SHP77 treated with DMSO at 0.1 percent for 48 hours (cell line): ENCODE measurements at places on chromosomes 11 and 22.
A peak's percentile ranks its signal among the peaks of the same experiment; 100 is the strongest.

GRCh38 chr22:36577019-36577418 lies 48.1 kb upstream of the EIF3D start:
- DNase-seq, result no peak

DNA sequence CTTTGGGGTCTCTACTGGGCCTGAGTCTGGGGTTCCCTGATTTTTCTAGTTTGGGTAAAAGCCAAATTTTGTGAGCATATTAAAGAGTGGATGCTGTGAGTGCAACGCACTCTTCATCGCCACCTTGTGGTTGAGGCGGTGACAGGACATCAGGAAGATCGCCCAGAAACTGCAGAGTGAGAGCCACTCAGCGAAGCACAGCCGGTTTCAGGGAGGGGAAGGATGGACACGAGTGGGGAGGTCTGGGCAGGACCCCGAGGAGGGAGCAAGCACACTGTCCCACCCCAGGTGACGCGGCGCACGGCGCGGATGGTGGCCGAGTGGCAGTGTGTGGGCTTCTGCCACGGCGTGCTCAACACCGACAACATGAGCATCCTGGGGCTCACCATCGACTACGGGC lies 9.1 kb downstream of the SELENOO start:
- no peak for DNase-seq

DNA sequence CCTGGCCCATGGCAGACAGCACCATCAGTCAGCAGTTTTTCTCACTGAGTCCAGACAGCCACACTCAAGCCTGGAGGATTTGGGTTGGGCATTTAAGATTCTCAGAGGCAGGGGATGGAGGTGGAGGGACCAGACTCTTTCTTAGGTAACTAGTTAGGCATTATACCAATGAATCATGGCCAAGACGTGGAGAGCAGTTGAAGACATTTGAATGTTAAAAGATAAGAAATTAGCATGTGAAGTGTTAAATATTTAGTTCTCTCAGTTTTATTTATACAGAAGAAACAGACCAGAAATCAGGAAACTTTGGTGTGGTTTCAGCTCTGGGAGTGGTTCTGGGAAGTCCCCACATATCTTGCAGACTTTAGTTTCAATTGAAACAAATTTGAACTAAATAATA lies 9.9 kb downstream of the GTF2H1 start:
- DNase-seq, result no peak

GRCh38 chr11:117225553-117226170 lies 6.2 kb downstream of the PCSK7 start:
- no peak for DNase-seq

DNA sequence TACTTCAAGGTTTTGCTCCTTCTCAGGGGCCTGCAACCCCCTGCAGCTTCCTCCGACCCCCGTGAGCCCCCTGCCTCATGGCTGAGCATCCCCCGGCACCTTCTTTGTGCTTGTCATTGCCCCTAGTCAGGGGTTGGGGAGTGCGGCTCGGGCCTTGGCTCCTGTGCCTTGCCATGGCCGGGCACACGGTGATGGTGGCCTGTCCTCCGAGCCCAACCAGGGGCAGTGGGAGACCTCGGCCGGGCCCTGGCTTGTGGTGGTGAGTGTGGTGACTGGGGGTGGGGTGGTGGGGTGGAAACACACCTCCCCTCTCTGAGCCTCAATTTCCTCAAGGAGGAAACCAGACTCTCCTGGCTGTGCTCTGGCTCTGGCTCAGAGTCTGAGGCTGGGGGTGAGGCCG lies 1.5 kb upstream of the MRGPRG start:
- DNase-seq, result no peak

DNA sequence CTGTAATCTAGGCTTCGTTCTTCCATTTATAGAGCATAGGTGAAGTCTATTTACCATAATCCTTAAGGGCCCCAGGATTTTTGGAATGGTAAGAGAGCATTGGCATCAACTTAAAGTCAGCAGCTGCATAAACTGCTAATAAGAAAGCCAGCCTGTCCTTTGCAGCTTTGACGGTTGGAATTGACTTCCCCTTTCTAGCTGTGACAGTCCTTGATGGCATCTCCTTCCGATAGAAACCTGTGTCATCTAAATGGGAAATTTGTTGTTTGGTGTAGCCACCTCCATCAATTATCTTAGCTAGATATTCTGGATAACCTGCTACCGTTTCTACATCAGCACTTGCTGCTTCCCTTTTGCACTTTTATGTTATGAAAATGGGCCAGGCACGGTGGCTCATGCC lies 58.0 kb upstream of the GLYATL1B start:
- DNase-seq, result no peak

- no peak for DNase-seq
Observed at GRCh38 chr11:61690706-61691379, 10.7 kb downstream of the DAGLA start.

GRCh38 chr11:67372321-67372992 lies 941 bp downstream of the CLCF1 start:
- DNase-seq, result no peak

- DNase-seq, result no peak
Observed at GRCh38 chr11:113177671-113178070, 136.7 kb upstream of the TTC12 start.

- no peak for DNase-seq
Observed at GRCh38 chr22:37386441-37386840, 40.8 kb downstream of the ELFN2 start.

DNA sequence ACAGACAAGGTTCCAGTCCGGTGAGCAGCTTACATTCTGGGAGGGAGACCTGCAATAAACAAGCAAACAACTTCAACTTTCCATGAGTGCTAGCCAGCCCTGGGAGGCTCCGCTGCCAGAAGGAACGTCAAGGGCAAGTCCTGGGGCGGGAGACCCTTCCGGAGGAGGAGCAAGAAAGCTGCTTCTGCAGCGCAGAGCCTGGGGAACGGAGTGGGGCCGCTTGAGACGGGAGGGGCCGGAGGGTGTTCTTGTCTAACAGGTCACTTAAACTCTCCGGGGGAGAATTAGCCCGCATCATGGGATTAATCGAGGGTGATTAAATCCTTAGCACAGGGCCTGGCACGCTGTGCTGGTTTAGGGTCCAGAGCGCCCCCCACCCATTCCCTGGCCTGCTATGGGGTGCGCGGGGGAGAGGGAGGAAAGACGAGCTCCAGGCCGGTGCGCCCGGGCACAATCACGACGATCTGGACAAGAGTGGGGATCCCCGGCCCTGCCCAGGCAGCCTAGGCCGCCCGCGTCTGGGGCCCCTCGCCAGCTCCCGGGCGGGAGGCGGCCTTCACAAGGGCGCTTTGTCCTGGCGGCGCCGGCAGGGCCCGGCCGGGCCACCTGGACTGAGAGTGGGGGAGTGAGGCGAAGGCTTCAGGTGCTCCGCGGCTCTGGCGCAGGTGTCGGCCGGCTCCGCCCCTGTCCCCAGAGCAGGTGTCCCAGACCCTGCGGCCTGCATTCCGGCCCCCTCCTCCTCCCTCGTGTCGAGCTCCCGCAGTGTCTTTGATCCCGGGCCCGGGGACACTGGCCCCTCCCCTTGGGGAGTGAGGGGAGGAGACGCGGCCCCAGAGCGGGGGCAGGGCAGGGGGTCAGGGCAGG lies 663 bp upstream of the LARGE2 start:
- no peak for DNase-seq

DNA sequence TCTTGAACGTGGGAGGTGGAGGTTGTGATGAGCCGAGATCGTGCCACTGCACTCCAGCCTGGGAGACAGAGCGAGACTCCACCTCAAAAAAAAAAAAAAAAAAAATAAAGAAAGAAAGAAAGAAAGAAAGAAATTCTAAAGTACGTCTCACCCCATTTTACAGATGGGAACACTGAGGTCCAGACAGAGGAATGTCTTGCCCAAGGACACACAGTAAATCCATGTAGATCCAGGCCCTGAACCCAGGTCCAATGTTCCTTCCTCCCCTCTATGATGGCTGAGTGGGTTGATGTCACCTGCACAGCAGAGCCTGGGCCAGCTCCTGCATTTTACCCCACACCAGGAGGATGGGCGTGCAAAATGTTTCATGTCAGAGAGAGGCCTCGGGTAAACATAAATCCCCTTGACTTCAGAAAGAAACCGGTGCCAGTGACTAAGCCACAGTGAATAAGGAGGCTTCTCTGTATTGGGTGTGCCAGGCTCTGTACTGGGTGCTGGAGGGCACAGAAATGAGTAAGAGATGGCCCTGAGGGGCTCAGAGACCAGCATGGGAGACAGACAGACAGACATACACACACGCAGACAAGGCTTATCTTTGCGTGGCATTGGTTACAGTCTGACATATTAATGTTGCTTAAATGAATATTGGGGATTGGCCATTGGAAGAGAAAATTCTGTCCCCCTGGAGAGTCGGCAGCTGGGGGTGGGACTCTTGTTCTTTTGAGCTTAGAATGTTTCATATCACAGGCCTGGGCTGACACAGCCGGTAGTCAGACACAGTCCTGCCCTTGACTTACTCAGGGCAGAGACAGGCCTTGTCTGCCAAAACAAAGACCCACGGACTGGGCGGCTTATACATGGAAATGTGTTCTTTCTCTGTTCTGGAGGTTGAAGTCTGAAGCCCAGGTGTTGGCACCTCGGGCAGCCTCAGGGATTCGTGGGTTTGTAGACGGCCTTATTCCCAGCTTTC lies 105.4 kb downstream of the MIAT start:
- DNase-seq, result no peak

DNA sequence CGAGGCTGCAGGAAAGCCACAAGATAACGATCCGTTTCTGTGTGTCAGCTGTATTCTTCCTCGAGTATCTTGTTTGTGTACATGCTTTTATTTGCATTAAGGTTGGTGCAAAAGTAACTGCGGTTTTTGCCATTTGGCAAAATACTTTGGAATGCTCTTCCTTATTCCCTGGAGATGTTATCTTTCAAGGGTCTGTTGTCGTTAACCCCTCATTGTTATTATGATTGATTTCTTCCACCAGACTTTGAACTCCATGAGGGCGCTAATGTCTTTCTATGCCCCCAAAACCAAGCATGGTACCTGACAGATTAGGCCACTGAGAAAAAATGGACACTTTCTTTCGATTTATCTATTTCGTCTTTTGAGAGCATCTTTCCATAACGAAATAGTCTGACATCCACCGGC lies 563 bp upstream of the PSMA1 start:
- no peak for DNase-seq

DNA sequence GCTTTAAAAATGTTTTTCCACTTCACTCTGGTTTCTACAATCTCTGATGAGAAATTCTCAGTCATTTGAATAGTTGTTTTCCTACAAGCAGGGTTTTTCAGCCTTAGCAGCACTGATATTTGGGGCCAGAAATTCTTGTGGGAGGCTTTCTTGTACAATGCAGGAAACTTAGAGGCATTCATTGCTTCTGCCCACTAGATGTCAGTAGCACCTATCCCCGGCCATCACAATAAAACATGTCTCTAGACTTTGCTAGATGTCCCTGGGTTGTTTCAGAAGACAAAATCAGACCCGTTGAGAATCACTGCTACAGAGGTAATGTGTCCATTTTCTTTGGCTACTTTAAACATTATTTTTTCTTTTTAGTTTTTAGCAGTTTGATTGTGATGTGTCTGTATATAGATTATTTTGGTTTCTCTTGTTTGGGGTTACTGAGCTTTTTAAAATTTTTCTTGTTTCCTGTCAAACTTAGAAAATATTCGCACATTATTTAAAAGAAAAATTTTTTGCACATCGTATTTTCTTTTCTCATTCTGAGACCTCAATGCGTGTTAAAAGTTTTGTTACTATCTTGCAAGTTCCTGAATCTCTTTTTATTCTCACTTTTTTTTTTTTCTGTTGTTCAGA lies 60.8 kb upstream of the CCDC179 start:
- DNase-seq, result no peak

DNA sequence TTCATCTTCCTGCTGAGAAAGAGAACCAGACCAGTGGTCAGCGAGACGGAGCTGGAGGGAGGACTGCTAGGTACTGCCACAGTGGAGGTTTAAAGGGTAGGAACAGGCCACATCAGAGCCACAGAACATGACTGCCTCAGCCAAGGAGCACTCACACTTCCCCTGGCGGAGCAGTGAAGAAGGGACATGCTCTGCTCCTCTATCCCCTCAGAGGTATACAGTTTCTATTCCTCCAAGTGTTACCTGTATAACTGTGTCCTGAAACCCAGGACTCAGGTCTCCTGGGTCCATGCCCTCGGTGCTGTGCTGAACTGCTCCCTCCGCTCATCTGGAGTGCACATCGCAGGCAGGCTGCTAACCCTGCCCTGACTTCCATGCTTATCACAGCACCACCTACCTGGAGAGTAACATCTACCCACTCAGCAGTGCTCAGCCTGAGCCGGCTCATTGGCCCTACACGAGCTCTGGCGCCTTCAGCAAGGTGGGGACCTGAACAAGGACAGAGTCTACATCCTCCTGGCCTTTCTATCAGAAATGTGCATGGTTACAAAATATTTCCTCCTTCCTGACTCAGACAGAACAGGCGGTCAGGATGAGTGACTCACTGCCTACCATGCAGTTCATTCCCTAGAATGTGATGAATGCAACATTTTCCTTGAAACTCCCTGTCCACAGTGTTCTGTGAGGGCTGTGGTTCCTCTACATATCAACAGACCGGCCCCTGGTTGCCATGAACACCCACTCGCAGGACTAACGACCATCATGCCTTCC lies 52.9 kb downstream of the C11orf58 start:
- DNase-seq, result no peak

DNA sequence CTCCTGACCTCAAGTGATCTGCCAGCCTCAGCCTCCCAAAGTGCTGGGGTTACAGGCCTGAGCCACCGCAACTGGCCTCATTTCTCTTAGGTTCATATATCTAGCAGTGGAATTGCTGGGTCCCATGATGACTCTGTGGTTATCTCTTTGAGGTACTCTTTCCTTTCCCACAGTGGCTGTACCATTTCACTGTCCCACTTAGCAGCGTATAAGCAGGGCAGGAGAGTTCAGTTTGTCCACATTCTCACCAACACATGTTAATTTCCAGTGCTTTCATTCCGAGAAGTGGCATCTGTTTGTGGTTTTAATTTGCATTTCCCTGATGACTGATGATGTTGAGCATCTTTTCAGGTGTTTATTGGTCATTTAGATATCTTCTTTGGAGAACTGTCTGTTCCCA lies 16.4 kb downstream of the PRR5 start:
- DNase-seq, result no peak

DNA sequence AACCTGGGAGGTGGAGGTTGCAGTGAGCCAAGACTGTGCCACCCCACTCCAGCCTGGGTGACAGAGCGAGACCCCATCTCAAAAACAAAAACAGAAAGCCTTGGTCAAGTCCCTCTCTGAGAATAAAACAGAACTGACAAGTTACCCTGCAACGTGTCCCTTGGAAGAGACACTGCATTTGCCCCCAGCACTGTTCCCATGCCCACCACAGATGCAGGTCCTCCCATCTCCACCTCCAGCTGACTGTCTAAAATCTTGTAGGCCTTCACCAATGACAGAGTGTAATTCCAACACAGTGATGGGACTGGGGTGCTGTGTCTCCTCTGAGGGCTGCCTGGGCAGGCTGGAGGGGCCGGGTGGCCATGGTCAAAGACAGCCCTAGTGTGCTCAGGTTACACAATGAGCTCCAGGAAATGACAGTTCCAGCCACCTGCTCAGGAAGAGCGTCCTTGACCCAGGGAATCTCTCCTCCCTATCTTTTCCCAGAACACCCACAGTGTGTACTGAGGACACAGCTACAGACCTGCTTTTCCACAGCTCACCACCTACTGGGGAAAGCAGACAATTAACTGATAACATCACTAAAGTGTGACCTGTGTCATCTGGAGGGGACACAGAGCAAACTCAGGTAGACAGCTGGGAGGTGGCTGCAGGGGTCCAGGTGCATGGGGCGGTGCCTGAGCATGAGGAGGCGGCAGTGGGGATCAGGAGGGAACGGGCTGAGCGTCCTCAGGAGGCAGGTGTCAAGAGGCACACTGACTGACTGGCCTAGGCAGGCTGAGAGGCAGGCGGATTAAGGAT lies 56.4 kb downstream of the ARFGAP3 start:
- peak; percentile 92 for DNase-seq
